Thoracic aorta endothelial cell (primary cell): ENCODE measurements at places on chromosomes 11 and 22. TPM values are rescaled to one million over a fixed set of nuclear protein-coding genes. Genes with fewer than 3 reads are reported as not detected.

The CARD18 gene
- not detected in 2 replicates for total RNA-seq

The PRAME gene
- not detected in 2 replicates for total RNA-seq

The KRTAP5-2 gene
- not detected in 2 replicates for total RNA-seq

The C11orf97 gene
- total RNA-seq: not detected in 2 replicates

The DNAJB13 gene
- total RNA-seq: not detected in 2 replicates

The FJX1 gene
- 24.9 and 28.1 TPM in 2 replicates for total RNA-seq

The HSPB2 gene
- total RNA-seq: not detected in 2 replicates

The YIF1A gene
- total RNA-seq: 70.6 and 85.0 TPM in 2 replicates

The TBX10 gene
- total RNA-seq: not detected in 2 replicates

The SLC22A8 gene
- total RNA-seq: not detected in 2 replicates

The OR52J3 gene
- total RNA-seq: not detected in 2 replicates

The APOBEC3A gene
- total RNA-seq: not detected in 2 replicates

The BEST1 gene
- under 0.01 and 0.14 TPM in 2 replicates for total RNA-seq

The TBX1 gene
- total RNA-seq: 1.9 and 17.7 TPM in 2 replicates

The USP2 gene
- 0.13 and 0.43 TPM in 2 replicates for total RNA-seq

The KMT2A gene
- total RNA-seq: 59.4 and 67.2 TPM in 2 replicates

The PARVG gene
- not detected in 2 replicates for total RNA-seq

The SYT9 gene
- total RNA-seq: 0.22 and 0.27 TPM in 2 replicates

The RASD2 gene
- not detected in 2 replicates for total RNA-seq

The PGM2L1 gene
- total RNA-seq: 24.1 and 33.6 TPM in 2 replicates

The ANO5 gene
- 2.8 and 8.4 TPM in 2 replicates for total RNA-seq

The YPEL4 gene
- total RNA-seq: under 0.01 and 0.07 TPM in 2 replicates

The HORMAD2 gene
- not detected in 2 replicates for total RNA-seq

The ESAM gene
- total RNA-seq: 136 and 154 TPM in 2 replicates

The FERMT3 gene
- total RNA-seq: 124 and 138 TPM in 2 replicates

The MMP13 gene
- not detected in 2 replicates for total RNA-seq

The SMPD1 gene
- total RNA-seq: 21.8 and 25.4 TPM in 2 replicates

The CASP5 gene
- total RNA-seq: 0.72 TPM in 1 of 2 replicates, not detected in the other

The OR4D5 gene
- not detected in 2 replicates for total RNA-seq

The C11orf21 gene
- total RNA-seq: not detected in 2 replicates

The SNX15 gene
- total RNA-seq: 7.6 and 11.6 TPM in 2 replicates

The APOBEC3G gene
- total RNA-seq: 3.9 and 6.1 TPM in 2 replicates

The DRICH1 gene
- not detected in 2 replicates for total RNA-seq

The RTN4RL2 gene
- 0.22 and 0.27 TPM in 2 replicates for total RNA-seq

The DLG2 gene
- total RNA-seq: 1.1 and 1.2 TPM in 2 replicates

The NPTXR gene
- 0.29 and 1.3 TPM in 2 replicates for total RNA-seq

The IGLL1 gene
- not detected in 2 replicates for total RNA-seq

The CCDC116 gene
- total RNA-seq: 0.13 and 0.14 TPM in 2 replicates

The SLC25A1 gene
- total RNA-seq: 70.2 and 86.9 TPM in 2 replicates

The CCDC87 gene
- 0.27 and 0.50 TPM in 2 replicates for total RNA-seq

The RAB38 gene
- total RNA-seq: 5.1 and 8.6 TPM in 2 replicates

The OR52H1 gene
- 0.22 TPM in 1 of 2 replicates, not detected in the other for total RNA-seq

The RPLP2 gene
- 212 and 248 TPM in 2 replicates for total RNA-seq

The P2RX6 gene
- under 0.01 and 0.22 TPM in 2 replicates for total RNA-seq

The F2 gene
- not detected in 2 replicates for total RNA-seq

The MAPK8IP1 gene
- total RNA-seq: 3.5 and 6.1 TPM in 2 replicates

The CARD10 gene
- total RNA-seq: 26.9 and 33.2 TPM in 2 replicates

The ART5 gene
- 0.07 TPM in 1 of 2 replicates, not detected in the other for total RNA-seq

The LRRN4CL gene
- total RNA-seq: not detected in 2 replicates

The OR52K1 gene
- not detected in 2 replicates for total RNA-seq

The CPT1B gene
- total RNA-seq: 1.6 and 2.1 TPM in 2 replicates

The GRM5 gene
- total RNA-seq: 0.13 and 0.22 TPM in 2 replicates
